ENCODE measurements at places on chromosomes 12 and 14.

DNA sequence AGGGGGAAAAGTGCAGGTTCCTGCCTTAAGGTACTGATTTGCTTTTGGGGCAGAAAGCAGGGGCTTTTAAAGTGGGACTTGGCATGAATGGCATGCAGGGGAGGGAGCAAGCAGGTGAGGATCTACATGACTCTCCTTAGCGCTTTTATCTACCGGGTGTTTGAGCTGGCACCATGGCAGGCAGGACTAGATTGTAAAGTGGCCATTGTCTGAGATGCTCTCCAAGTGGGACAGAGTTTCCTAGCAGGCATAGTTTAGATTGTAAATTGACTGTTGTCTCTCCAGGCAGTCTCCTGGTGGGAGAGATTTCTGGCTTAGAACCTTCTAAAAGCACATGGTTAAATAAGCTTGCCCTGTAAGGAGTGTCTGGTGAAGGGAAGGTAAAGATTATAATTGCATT is 5.3 kb upstream of the DICER1 start:
- no peak for DNase-seq

DNA sequence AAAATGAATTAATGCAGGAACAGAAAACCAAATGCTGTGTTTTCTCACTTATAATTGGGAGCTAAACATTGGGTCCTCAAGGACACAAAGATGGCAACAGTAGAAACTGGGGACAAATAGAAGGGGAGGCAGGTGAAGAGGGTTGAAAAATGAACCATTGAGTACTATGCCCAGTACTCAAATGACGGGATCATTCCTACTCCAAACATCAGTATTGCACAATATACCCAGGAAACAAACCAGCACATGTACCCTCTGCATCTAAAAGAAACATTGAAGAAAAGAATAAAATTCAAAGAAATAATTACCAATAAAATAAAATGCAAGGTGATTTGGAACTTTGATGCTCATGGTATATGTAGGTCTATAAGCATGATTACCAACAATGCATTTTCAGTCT is 110.8 kb downstream of the LMO3 start:
- DNase-seq = no peak

DNA sequence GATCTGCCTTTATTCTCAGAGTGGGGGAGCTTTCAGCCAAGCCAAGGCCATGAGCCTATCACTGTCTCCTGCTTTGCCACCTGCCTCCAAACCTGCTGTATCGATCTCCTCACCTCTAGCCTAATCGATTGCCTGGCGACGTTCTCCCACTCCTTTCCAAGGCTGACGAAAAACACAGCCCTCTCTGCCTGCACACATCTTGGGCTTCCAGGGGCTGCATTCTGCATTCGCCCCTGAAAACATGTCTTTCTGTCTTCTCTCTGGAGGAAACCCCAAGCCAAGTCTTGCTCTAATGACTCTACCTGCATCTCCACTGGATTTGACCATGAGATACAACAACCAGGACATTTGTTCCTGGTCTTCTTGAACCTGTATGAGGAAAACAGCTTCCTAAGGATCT is 540.7 kb downstream of the BCL11B start:
- no peak for DNase-seq

DNA sequence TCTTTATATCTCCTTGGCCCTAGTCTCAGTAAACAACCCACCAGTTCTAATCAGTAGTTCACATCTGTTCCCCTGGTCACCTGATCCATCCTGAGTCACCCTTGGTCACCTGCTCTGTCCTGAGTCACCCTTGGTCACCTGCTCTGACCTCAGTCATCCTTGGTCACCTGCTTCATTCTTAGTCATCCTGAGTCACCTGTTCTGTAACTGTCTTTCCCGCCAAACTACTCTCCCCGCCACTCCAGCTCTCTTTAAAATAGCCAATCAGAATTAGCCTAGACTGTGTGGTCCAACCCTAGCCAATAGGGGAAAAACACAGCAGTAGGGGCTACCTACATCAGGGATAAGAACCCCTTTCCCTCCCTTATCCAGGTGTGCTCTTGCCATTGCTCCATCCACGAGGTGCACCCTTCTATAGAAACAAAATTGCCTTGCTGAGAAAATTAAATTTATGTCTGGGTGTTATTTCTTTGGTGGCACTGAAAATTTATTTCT is 245.4 kb upstream of the DIO3 start:
- no peak for DNase-seq

DNA sequence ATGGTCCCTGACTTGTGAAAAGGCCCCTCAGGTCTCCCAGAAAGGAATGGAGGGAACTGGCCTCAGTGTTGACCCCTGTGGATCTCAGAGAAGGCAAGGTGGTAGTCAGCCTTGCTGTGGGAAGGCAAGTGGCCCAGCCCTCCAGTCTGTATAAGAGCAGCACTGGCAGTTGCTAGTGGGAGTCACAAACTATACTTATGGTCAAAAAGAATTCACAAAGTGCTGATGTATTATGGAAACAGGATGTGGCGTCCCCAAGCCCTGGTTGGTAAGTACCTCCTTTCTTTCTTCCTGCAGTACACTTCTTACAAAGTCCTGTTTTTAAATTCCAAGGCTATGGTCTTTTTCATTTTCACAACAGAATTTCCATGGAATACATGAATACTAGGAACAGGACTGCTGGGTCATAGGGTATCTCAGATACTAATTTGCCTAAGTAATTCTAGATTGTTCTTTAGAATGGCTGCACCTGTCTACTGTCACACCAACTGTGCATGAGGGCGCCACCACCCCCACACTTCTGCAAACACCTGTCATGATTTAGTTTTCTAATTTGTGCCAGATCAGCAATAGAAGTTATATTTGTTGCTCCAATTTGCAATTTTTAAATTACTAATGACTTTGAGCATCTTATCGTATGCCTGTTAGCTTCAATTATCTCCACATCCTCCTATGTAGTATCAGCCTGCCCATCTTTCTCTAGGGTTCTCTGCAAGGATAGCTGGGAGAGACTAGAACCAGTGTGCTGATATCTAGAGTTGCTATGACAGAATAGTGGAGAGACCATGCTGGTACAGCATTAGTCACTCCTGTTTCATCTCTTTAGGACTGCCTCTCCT is 40.7 kb upstream of the TMEM263 start:
- no peak for DNase-seq

GRCh38 chr12:118544569-118544968 is 168.2 kb downstream of the SUDS3 start:
- no peak for DNase-seq

GRCh38 chr14:50344116-50344775 is 32.1 kb downstream of the DMAC2L start:
- no peak for DNase-seq

DNA sequence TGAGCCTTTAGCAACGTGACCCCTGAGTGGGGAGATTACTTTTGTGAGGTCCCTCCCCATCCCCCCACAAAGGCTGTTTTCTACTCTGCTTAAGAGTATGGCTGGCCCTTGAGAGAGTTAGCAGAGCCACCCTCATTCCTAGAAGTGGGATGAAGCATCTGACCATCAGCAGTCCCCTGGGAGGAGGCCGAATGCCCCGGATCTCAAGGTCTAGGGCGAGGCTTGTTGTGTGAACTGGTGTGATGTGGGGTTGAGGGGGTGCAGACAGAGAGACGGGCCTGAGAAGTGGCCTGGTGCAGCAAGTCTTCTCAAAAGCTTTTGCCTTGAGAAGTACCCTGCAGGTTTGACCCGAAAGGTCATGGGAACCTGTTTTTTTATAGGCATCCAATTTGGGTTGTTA is 153.0 kb upstream of the FKBP4 start:
- DNase-seq = no peak

DNA sequence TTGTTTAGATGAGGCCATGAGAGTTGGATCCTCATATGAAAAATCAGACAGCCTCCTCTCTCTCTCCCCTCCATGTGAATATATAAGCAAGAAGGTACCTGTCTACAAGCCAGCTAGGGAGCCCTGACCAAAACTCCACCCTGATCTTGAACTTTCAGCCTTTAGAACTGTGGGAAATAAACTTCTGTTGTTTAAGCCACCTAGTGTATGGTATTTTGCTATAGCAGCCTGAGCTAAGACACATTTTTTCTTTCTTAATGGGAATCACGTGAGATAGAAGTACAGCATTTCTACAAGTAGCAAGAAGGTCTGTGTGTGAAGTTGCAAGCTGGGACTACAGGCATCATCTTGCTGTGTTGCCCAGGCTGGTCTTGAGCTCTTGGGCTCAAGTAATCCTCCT is 16.3 kb upstream of the ABHD12B start:
- DNase-seq = no peak

DNA sequence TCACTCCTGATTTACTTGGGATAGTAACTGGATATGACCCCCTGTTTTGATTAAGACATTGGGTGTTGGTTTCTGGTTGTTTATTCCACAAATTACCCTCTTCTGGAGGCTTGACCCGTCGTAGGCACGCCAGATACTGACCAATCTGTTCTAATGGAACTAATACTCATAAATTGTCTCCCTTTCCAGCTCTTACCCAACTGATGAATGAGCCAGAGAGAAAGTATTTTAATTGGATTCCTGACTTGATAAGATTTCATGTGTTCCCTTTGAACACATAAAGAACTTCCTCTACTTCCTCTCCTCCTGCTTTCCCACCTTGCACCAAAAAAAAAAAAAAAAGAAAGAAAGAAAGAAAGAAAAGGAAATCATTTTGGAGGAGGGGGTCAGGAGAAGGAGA is 340.9 kb downstream of the PCNX1 start:
- no peak for DNase-seq

- no peak for DNase-seq
Observed at GRCh38 chr14:92813201-92813600, 19.1 kb downstream of the GOLGA5 start.

DNA sequence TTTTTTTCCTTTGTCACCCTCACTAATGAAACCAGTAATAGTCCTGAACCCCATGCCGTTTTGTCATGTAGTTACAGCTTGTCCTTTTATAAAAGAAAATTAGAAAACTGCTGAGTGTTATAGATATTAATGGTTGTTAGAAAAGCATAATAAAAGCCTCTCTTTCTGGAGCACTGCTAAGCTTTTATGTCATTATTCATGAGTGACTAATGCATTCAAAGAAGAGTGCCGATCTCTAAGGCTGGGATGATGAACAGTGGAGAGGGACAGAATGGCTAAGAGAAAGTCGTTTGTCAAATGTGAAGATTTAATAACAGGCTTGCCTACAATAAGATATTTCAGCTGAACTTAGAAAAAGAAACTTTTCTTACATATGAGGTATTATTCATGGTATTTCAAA is 121.6 kb downstream of the MGAT4C start:
- DNase-seq = no peak

DNA sequence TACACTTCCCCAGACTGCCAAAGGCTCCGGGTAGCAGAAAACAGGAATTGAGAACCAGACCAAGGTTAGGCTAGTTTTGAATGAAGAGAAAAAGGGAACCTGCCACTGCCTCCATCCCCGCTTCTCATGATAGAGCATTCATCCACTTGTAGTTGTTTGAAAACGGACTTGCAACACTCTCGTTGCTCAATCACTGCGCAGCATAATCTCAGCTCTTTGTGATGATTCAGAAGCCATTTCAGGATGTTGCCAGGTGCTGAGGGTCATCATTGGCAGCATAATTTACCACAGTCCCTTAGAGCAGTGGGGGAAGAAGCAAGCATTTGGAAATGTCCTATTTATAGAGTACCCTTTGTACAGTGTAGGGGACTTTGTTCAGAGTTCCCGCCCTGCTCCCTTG is 25.6 kb downstream of the KCNK13 start:
- DNase-seq = no peak

DNA sequence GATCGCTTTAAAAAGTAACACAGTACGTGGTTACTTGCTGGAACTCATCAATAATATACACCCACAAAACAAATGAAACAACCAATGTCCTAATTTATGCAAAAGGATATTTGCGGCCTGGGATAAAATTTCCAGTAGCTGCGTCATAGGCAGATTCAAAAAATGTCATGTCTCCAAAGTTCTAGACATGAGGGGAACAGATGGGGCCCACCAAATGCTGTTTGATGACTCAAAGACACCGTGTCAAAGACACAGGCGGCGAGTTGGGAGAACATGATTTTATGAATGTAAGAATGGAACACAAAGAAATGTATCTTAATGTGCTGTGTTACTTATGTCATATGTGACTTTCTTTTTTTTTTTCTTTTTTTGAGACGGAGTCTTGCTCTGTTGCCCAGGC is 34.3 kb upstream of the NCOR2 start:
- no peak for DNase-seq

DNA sequence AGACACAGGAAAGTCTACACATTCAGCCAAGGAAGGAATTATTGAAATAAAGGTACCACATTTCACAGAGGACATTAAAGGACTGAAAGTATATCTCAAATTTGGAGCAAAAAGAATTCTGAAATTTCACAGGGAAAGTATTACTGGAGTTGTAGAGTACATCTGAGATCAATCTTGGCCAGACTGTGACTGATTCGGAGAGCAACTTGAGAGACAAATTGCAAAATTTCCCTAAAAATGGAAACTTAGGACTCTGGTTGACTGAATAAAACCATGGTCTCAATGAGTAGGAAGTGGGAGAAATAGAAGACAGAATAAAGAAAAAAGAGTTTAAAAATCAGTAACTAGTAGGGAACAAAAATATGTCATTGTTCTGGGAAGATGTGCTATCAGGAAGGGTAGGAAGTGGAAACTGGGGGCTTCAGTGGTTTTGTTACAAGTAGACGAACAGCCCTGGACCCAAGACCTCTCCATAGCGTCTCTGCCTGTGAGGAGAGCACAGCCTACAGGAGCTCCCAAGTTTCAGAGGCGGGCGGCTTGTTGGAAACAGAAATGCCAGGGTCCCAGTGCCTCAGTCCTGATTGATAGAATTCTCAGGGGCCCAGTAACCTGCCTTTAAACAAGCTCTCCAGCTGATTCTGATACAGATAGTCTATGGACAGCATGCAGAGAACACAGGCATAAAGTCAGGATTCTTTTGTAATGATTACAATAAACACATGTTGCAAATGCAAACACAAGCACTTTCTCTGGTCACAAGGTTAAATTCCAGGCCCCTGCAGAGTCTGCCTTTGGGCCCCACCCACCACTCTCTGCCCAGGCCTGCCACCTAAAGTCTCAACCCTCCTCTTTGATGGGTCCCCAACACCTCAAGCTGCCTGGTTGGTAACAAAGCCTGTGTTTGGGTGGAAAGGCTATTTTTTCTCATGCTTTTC is 63.1 kb downstream of the BBS10 start:
- no peak for DNase-seq

- DNase-seq = no peak
Observed at GRCh38 chr14:36773558-36773957, 111.9 kb downstream of the PAX9 start.

- no peak for DNase-seq
Observed at GRCh38 chr12:12749433-12749832, 32.3 kb downstream of the CDKN1B start.

GRCh38 chr12:54126029-54126695 is 62.6 kb downstream of the SMUG1 start:
- no peak for DNase-seq

DNA sequence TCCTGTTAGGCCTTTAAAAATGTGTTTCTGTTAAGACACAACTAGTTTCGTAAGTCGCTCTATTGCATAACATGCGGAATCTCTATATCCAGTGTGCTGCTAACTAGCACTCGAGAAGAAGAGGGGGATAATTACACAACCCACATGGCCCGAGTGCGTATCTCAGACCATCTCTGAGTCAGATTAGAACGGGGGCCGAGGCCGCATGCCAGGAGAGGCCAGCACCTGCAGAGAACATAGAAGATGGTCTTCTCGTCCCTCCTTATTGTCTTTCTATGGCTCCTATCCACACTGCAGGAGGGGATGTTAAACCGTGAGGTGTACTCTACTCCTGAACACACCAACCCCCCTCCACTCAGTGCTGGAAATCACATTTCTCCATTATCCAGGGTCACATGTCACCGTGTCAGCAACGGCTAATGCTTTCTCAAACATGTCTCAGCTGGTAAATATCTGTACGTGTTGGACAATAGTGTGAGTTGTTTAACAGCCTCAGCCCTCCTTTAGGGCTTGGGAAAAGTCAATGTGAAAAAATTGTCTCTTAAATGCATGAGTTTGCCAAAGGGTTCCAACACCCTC is 56.3 kb downstream of the CCDC88C start:
- DNase-seq = no peak
